Activated naive CD4-positive, alpha-beta T cell treated with anti-CD3 and anti-CD28 coated beads, Interleukin-2, amount 50 U/mL, for 16 hours (primary cell): ENCODE measurements at places on chromosomes 16 and 17.

DNA sequence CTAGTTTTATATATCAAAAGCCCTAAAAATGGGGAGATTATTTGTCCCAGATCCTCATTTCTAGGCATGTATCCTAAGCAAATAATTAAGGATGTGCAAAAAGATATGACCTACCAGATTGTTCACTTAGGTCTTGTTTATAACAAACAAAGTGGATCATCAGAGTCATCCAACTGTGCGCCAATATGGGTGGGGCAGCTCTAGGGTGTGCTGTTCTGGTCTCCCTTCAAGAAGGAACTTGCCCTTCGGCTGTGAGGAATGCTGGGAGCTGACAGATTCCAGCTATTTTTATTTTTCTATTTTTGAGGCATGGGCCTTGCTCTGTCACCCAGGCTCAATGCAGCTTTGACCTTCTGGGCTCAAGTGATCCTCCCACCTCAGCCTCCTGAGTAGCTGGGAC, 13.8 kb downstream of the CHP2 start:
- no peak for DNase-seq

DNA sequence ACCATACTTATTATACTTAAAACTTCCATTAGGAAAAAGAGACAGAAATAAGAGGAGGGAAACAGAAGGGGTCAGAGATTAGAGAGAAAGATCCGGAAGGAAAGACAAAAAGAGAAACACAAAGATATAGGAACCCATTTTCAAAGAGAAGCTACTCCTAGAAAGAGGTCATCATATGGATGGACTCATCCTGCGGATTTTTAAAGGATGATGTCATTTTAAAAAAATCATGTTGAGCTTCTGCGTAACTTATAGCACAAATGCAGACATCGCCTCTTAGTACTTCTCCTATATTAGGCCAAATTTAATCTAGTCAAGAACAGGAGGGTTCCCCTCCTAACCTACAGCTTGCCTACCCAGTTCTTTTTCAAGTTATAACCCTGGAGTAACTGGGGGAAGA, 18.1 kb downstream of the EFTUD2 start:
- DNase-seq: no peak

DNA sequence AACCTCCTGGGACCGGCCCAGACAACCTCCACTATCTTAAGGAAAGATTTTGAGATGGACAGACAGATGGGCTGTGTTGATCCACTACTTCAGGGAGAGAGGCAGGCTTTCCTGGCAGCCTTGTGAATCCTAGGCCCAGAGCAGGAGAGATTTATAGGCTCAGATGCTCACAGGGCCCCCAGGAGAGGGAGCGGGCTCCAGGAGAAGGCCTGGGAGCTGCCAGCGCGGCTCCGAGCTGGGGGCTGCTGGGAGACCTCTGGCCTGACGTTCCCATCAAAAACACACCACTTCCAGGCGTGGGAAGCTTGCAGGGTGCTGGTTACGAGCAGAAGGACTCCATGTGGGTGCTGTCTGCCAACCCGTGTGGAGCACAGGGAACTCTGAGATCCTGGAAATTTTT, 53.2 kb downstream of the MYH11 start:
- no peak for DNase-seq

GRCh38 chr16:49108611-49109010, 173.0 kb downstream of the CBLN1 start:
- DNase-seq: no peak

GRCh38 chr17:27153005-27153404, 140.9 kb upstream of the WSB1 start:
- no peak for DNase-seq

- DNase-seq: no peak
Measured at GRCh38 chr17:44171931-44172455, 1.5 kb downstream of the ASB16 start.

GRCh38 chr16:21619765-21620425, 20.5 kb downstream of the METTL9 start:
- DNase-seq: no peak

GRCh38 chr17:47267354-47267828, 13.8 kb downstream of the ITGB3 start:
- no peak for DNase-seq

- DNase-seq: no peak
Measured at GRCh38 chr17:75006653-75007052, 5.8 kb upstream of the MRPL58 start.

GRCh38 chr17:50589095-50589705, 28.7 kb downstream of the CACNA1G start:
- no peak for DNase-seq

GRCh38 chr17:80208050-80208449, 12.1 kb downstream of the SGSH start:
- DNase-seq: no peak

GRCh38 chr17:44914148-44914547, 1.2 kb downstream of the GFAP start:
- DNase-seq: no peak

GRCh38 chr17:28675980-28676379, 14.0 kb downstream of the SUPT6H start:
- DNase-seq: no peak

DNA sequence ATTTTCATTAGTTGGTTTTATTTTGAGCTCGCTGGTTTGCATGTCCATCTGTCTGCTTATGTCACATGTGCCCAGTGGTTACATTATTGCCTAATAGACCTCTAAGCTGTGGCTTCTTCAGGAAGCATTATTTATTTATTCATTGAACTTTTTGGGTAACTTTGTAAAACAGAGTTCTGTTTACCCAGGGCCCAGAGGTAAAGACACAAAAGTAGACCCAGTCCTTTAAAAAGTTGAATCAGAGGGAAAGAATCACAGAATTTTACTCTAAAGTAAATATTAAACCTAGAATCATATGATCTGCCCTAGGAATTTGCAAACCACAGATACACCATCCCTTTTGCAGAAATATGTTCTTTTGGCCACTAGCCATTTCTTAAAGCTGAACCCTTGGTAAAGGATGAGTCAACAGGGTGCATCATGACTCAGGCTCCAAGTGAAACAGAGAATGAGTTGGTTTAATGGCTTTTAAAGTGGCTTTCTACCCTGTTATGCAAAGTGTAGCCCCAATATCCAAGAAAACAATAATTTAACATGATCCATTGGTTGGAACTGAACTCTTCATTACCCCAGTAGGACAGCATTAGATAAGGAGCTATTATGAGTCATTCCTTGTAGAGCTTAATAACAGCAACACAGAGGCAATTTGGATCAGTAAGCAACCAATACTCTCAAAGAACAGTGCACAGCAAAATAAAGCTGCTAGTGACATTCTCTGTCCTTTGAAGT, 236.3 kb downstream of the KCNJ2 start:
- DNase-seq: no peak

- no peak for DNase-seq
Measured at GRCh38 chr16:81770008-81770407, 9.1 kb upstream of the PLCG2 start.

DNA sequence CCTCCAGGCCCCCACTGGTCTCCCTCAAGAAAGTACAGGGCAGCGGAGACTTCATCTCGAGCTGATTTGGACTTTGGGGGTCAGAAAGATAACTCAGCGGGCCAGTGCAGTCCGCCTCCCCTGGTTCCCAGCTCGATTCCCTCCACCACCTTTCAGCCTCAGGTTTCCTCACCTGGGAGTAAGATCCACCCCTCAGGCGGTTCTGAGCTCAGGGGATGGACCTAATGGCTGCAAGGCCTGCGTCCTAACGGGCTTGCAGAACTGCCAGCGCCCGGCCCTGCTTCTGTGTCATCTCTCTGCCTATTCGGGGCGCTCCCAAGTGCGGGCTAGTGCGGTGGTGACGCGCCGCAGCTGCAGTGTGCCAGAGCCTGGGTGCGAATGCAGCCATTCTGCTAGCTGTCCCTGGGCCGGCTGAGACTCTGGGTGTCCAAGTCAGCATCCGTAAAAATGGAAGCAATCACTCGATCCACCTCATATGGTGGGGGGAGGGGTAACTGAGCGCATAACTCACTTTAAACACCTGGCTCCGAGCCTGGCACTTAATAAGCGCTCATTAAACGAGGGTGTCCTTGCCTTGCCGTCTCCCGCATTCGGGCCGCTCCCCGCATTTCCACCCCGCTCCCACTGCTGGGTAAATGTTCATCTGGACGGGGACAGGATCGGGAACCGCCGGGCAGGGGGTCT, 129.6 kb upstream of the LHX1 start:
- DNase-seq: no peak

DNA sequence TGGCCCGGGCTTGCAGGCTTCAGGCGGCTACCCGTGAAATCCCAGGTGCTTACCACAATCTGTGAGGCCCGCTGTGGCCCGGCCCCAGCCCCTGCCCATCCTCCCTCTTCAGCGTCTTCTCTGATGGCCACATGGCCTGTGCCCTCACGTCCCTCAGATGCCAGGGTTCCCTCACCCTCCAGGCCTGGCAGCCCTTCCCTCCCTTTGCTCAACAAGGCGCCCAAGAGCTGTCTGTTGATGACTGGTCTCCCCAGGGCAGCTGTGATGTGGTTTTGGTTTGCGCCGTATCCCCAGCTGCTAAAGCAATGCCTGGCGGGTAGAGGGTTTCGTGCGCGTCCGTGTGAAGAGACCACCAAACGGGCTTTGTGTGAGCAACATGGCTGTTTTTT, 35.1 kb downstream of the PMM2 start:
- DNase-seq: no peak

DNA sequence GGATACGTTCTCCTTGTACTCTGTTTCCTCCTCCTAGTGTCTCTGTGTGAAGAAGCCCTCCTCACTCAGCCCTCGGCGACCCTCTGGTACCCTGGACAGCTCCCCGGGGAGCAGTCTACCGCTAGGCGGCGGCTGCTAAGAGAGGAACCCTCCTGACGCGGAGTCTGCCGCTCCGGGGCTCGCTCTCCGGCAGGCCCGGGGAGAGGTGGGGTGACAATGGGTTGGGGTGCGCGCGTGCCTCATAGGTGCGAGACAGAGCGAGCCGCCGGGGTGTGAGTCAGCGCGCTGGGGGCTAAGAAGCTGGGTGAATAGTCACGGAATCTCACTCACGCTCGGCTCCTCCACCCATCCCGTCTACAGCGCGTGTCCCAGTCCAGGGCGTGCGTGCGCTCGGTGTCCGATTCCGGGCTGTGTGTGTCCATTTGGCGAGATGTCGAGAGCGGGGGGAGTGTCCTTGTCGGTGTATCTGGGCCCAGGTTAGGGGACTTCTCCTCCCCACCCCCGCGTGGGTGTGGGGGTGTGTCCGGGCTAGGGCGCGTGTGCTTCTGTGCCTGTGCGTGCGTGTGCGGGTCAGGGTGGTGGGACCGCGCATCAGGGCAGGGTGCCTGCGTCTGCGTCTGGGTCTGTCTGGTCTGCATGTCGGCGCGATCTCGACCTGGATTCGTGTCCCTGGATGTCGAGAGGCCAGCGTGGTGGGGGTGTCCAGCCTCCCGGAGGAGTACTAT, 577 bp upstream of the HS3ST2 start:
- peak; percentile 22 for DNase-seq

- DNase-seq: peak; percentile 72
Measured at GRCh38 chr16:11354733-11355574, 9.7 kb downstream of the RMI2 start.

DNA sequence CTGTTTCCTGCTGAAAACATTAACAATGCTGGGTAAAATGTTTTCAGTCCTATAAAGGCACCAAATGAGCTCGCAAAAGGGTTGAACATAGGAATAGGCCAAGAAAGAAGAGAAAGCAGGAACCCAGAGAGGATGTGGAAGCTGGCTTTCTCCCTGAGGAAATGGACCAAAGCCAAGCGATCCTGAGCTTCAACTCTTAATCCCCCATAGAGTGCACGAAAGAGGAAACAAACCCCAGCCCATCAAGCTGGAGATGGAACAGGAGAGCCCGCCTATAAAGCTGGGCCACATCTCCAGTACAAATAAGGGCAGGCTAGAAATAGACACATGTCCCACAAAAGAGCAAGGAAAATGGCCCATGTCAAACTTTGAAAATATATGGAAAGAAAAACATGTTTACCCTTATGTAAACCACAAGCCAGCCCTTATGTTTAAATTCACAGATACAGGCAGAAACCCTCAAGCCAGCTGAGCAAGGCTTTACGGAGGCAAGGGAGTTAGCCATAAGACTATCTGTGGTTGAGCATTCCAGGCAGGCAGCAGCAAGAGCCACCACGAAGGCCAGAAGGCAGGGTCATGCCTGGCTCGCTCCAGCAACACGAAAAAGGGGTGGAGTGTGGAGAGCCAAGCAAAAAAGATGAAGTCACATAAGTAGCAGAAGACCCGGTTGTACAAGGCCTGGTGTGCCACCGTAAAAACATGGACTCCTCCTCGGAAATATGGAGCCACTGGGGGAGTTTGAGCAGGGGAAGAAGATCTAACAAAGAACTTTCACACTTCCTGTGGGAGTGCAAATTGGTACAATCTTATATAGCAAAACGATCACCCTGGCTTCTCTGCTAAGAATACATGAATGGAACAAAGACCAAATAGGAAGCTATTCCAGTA, 27.8 kb downstream of the COPRS start:
- no peak for DNase-seq

- no peak for DNase-seq
Measured at GRCh38 chr17:42165751-42166150, 11.0 kb upstream of the RAB5C start.

DNA sequence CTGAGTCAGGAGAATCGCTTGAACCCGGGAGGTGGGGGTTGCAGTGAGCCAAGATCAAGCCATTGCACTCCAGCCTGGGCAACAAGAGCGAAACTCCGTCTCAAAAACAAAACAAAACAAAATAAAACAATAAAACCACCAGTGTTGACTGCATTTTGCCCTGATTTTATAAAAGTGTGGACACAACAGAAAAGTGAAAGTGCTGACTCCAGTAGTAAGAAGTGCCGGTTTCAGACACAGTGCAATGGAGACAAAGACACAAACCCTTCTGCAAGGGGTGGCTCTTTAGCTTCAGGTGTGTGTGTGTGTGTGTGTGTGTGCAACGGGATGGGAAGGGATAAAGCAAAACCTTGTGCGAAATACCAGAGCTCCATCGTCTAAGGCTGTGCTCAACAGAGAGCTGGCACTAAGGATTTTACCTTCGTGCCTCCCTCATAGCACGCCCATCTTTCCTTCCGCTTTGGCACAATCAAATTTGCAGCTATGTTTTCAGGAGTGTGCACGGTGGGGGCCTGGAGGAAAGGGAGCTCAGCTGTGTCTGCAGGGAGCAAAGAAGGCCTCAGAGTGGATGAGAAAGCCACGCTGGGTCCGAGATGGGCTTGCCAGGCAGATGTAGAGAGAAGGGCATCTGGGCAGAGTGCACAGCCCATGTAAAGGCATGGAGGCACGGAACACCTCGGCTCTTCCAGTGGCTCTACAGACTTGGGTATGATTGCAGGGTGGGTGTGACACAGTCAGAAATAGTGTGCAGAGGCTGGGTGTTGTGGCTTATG, 15.5 kb downstream of the MXRA7 start:
- no peak for DNase-seq

GRCh38 chr17:63544467-63545301, 5.6 kb upstream of the DCAF7 start:
- DNase-seq: no peak

DNA sequence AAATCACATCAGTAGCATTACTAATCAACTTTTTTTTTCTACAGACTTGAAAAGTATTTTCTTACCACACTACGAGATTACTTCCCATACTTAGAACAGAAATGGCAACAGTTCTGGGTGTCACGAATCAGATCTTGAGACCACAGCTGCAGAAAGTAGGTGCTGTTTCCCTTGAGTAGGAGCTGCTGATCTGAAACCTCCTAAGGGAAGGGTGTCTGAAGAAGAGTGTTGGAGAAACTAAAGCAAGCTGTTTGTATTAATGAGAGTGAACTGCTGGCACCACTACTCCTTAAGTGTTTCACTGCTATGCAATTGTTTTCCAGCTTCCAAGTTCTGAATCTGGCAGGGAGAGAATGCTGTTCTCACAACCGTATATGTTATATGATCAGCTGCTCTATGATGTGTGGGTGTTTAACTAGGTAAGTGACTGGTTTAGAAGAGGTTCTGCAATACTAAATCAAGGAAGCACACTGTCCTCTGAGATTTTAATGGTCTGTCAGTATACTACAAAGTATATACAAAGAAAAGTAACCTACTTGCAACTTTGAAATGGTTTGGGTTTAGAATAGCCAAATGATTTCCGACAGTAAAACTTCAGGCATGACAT, 3.3 kb downstream of the ZNF652 start:
- DNase-seq: no peak
